ENCODE measurements at places on chromosomes 4 and X.

GRCh38 chrX:155645180-155645579, 32.4 kb upstream of the TMLHE start:
- DNase-seq = no peak

GRCh38 chr4:74334636-74335035, 26.4 kb downstream of the EPGN start:
- no peak for DNase-seq

DNA sequence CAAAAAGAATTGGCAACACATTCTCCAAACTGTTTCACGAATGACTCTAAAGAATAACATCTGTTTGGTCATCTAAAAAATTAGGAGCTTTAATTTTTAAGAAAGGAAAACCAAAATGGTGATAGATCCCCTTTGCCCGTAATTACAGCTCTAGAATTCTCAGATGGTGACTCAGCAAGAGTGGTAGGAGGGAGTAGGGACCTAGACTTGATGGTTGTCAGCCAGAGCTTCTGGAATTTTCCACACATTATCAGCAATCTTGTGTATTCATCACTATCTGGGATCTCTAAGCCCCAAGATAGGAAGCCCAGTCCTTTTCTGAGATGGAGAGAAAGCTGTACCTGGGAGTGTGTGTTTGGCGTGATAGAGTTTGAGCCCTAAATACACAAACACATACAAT, 103.9 kb upstream of the RAB40AL start:
- DNase-seq = no peak

- no peak for DNase-seq
These were observed 92.7 kb upstream of the AFAP1 start for GRCh38 chr4:8032381-8032780.

DNA sequence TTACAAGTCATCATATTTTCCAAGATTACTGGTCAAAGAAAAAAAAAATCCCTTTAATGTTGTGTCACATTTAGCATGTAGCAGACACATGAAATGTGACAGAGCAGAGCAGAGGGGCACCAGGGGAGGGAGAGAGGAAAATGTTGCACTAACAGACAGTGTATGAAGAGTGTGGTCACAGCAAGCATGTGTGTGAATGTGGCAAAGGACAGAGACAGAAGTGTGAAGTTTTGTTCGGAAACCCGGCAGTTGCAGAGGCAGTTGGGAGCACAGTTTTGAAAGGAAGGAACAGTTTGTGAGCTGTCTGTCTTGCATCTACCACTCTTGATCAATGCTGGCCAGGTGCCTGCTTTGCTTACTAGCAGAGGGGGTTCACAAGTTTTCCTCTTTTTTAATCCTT, 83.9 kb upstream of the MAP3K15 start:
- no peak for DNase-seq

DNA sequence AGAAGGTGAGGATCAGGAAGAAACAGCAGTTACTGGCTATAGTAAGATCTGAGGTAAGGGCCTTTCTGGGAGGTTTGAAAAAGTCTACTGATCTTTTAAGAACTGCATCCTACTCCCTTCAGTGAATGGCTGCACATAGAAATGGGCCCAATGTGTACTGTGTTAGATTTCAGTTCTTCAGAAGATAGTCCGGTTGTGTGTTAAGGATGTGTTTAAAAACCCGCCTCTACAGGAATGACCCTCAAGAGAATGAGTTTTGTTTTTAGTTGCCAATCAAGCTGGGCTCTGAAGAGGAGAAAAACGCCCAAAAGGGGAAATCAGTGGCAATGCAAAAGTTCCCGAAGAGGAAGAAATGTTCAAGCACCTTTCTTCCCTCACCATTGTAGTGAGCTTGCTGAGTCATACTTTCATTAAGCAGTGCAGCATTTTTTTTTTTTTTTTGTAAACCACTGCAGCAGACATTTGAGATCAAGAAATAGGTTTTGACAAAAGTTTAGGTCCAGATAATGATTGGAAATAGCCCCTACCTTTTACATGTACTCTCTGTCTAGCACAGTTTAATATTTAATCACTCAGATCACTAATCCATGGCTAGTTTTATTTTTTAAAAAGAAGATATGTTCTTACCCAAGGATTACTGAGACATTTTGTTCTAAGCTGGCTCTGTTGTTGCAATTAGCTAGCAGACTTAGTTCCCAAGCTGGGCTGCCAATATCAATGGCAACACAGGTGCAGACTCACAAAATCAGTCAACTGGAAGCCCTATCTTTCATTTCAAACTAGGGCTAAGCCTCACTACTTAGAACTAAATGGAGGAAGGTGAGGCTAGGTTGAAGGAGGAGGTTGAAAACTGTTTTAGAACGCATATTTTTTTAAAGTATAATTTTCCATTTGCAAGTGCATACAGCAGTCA, 7.0 kb upstream of the TRPC5OS start:
- DNase-seq = no peak

All from hypothalamus (tissue), 51 donors.